ENCODE measurements at places on chromosomes 3 and 15.

GRCh38 chr15:60026555-60026954 is 22.4 kb downstream of the FOXB1 start:
- peaks cover 10% of the 10 kb centered on the region for H3K4me1 ChIP-seq
- no peaks in the 10 kb centered on the region for H3K27me3 ChIP-seq
- peak; percentile 35 for DNase-seq

GRCh38 chr3:125005676-125006075 is 50.1 kb downstream of the HEG1 start:
- H3K4me3 ChIP-seq, result no peak overlapping the region
- no peaks in the 10 kb centered on the region for H3K27me3 ChIP-seq
- H3K36me3 ChIP-seq, result no peaks in the 10 kb centered on the region

GRCh38 chr3:182413061-182413460 is 380.2 kb upstream of the ATP11B start:
- no peak for DNase-seq
- no peak overlapping the region for H3K4me3 ChIP-seq
- no peaks in the 10 kb centered on the region for H3K27me3 ChIP-seq
- no peaks in the 10 kb centered on the region for H3K4me1 ChIP-seq
- H3K27ac ChIP-seq, result no peak overlapping the region

GRCh38 chr3:15215996-15216395 is 9.9 kb downstream of the CAPN7 start:
- DNase-seq, result no peak
- no peak overlapping the region for H3K27ac ChIP-seq

GRCh38 chr3:4356546-4357410 is 53.6 kb downstream of the SETMAR start:
- H3K4me3 ChIP-seq, result no peak overlapping the region
- H3K4me1 ChIP-seq, result peaks cover 26% of the 10 kb centered on the region
- no peak for DNase-seq
- H3K36me3 ChIP-seq, result no peaks in the 10 kb centered on the region
- H3K27me3 ChIP-seq, result no peaks in the 10 kb centered on the region
- no peak overlapping the region for H3K27ac ChIP-seq

DNA sequence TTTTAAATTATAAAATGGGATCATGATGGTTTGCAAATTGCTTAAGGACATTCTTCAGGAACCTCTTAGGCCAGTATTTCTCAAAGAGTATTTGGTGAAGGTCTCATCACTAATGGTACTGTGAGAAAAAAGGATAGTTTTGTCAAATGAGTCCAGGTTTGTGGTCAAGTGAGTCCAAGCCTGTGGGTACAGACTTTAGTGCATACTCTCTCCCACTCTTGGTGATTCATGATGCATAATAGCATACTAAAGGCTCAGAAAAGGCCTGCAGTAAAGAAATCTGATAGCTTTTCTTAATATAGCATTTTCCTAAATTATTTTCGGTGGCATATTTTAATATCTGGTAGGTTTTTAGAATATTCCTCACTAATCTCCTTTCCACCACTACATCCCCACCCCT is 20.0 kb downstream of the BOC start:
- H3K4me3 ChIP-seq, result no peak overlapping the region
- peaks cover 13% of the 10 kb centered on the region for H3K4me1 ChIP-seq

- H3K4me1 ChIP-seq, result peaks cover 11% of the 10 kb centered on the region
- no peaks in the 10 kb centered on the region for H3K27me3 ChIP-seq
- no peak for DNase-seq
- no peak overlapping the region for H3K27ac ChIP-seq
- peak overlapping the region; percentile 42 for H3K4me3 ChIP-seq
Observed at GRCh38 chr3:169663951-169664820, 674 bp upstream of the MECOM start.

- peak overlapping the region; percentile 66 for H3K4me3 ChIP-seq
- no peak for DNase-seq
- H3K36me3 ChIP-seq, result no peaks in the 10 kb centered on the region
- H3K4me1 ChIP-seq, result peaks cover 2% of the 10 kb centered on the region
Observed at GRCh38 chr15:83654379-83655236, 685 bp downstream of the ADAMTSL3 start.

DNA sequence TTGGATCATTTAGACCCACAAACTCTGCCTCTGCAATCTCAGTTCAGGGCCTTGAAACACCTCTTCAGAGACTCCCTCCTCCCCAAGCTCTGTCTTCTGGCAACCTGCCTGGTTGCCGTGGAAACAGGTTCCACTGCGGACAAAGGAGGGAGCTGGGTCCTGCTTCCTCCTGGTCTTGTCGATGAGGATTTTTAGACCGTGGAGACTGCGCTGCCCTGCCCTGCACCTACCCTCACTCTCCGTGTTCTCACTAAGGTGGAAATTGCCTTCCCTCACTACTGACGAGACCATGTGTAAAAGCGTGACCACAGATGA is at the start of gene RTP1:
Gene RTP1 (plus strand): TSS at position 152 of the 315 bp plus-strand sequence. CDS start 30 bp downstream, at position 182.
- H3K27ac ChIP-seq, result no peak within 1 kb of the TSS
- H3K4me1 ChIP-seq, result no peaks in the 10 kb centered on the region
- DNase-seq, result no peak
- no peak within 1 kb of the TSS for H3K4me3 ChIP-seq

DNA sequence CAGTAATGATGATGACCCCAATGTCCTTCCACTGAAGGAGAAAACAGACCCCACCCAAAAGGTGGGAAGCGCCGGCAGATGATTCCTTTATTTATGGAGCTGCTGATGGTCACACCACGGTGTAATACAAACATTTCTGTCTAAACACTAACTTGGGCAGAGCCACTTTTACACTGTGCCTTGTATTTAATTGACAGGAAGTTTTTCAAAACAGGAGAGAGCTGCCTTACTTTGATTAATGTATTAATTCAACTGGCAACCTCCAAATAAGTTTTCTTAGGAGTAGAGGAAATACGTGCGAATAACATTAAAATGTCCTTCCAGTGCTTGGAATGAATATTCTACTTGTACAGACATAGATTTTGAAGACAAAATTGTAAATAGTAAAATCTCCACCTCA is 70.4 kb downstream of the WWTR1 start:
- no peaks in the 10 kb centered on the region for H3K27me3 ChIP-seq
- no peak for DNase-seq
- peaks cover 11% of the 10 kb centered on the region for H3K4me1 ChIP-seq
- no peak overlapping the region for H3K4me3 ChIP-seq
- H3K27ac ChIP-seq, result no peak overlapping the region
- H3K36me3 ChIP-seq, result no peaks in the 10 kb centered on the region

DNA sequence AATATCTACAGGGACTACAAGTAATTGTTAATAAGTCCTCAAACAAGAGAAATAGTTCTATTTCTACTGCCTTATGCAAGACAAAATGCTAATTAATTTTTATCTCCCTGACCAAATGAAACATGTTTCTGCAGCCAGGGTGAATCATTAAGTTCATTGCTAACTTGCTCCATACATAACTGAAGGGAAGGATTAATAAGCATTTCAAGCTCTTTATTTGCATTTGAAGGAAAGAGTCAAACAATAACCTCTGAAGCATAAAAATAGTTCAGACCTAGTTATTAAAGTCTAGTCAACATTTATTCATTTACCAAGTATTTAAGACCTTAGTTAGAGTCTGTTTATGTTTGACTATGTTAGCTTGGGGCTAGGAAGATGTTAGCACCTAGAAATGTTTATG is 120.0 kb downstream of the ATP1B3 start:
- no peak for DNase-seq
- H3K4me1 ChIP-seq, result peaks cover 5% of the 10 kb centered on the region
- H3K27me3 ChIP-seq, result no peaks in the 10 kb centered on the region
- H3K27ac ChIP-seq, result no peak overlapping the region
- no peak overlapping the region for H3K4me3 ChIP-seq
- H3K36me3 ChIP-seq, result no peaks in the 10 kb centered on the region

- no peaks in the 10 kb centered on the region for H3K4me1 ChIP-seq
- no peak for DNase-seq
Observed at GRCh38 chr3:174862101-174862500, 3.0 kb downstream of the NAALADL2 start.

- DNase-seq, result no peak
- no peaks in the 10 kb centered on the region for H3K36me3 ChIP-seq
- H3K4me1 ChIP-seq, result no peaks in the 10 kb centered on the region
- no peak overlapping the region for H3K27ac ChIP-seq
- H3K27me3 ChIP-seq, result no peaks in the 10 kb centered on the region
Observed at GRCh38 chr15:51558411-51558810, 64.2 kb downstream of the DMXL2 start.

- H3K4me3 ChIP-seq, result no peak overlapping the region
- no peak overlapping the region for H3K27ac ChIP-seq
- DNase-seq, result no peak
- H3K4me1 ChIP-seq, result peaks cover 5% of the 10 kb centered on the region
- no peaks in the 10 kb centered on the region for H3K36me3 ChIP-seq
Observed at GRCh38 chr3:157094301-157094700, 65.6 kb downstream of the CCNL1 start.

- H3K36me3 ChIP-seq, result no peaks in the 10 kb centered on the region
- DNase-seq, result no peak
- H3K27ac ChIP-seq, result no peak overlapping the region
- no peak overlapping the region for H3K4me3 ChIP-seq
- no peaks in the 10 kb centered on the region for H3K27me3 ChIP-seq
Observed at GRCh38 chr3:185056908-185057307, 96.0 kb downstream of the C3orf70 start.

GRCh38 chr3:116341381-116341780 is 103.9 kb downstream of the LSAMP start:
- DNase-seq, result no peak
- H3K27me3 ChIP-seq, result no peaks in the 10 kb centered on the region
- H3K4me1 ChIP-seq, result no peaks in the 10 kb centered on the region
- H3K36me3 ChIP-seq, result no peaks in the 10 kb centered on the region
- no peak overlapping the region for H3K4me3 ChIP-seq

DNA sequence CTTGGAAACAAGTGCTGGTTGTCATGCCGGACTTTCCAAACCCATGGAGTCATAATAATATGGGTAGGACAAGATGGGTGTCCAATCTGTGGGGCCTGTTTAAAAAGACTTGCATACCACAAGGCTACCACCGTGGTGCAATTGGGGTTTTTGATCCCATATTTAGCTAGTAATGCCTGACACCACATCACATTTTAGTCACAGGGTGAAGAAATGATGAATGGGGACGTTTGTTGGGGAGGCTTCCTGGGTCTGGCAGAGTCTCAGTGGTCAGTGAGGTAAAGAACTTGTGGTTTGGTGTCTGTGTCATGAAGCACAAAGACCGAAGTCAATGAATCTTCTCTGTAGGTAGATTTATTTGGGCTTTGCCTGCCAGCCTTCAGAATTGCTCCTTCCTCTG is 31.0 kb downstream of the P3H2 start:
- H3K36me3 ChIP-seq, result no peaks in the 10 kb centered on the region
- DNase-seq, result no peak
- no peak overlapping the region for H3K4me3 ChIP-seq
- no peak overlapping the region for H3K27ac ChIP-seq
- peaks cover 9% of the 10 kb centered on the region for H3K4me1 ChIP-seq

DNA sequence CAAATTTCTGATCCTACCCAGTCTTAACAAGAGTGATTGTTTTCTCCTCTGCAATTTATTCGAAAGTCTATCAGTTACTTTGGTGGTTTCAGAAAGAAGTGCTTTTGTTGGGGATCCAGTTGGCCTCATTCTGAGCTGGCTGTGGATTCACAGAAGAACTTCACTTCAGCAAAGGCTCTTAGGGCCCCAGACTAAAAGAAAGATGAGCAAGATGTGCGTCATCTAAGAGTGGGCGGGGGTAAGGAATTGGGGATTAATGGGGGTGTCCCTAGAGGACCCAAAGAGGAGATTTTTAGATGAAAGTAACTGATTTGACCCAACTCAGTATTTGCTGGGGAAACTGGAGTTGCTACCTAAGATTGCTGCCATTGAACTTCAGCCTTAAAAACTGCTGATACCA is 63.9 kb upstream of the TSEN2 start:
- no peaks in the 10 kb centered on the region for H3K27me3 ChIP-seq
- H3K36me3 ChIP-seq, result no peaks in the 10 kb centered on the region
- no peak overlapping the region for H3K27ac ChIP-seq
- DNase-seq, result no peak

GRCh38 chr3:108067768-108068167 is 23.1 kb downstream of the CD47 start:
- no peaks in the 10 kb centered on the region for H3K27me3 ChIP-seq
- no peaks in the 10 kb centered on the region for H3K4me1 ChIP-seq
- no peak for DNase-seq
- H3K4me3 ChIP-seq, result no peak overlapping the region

DNA sequence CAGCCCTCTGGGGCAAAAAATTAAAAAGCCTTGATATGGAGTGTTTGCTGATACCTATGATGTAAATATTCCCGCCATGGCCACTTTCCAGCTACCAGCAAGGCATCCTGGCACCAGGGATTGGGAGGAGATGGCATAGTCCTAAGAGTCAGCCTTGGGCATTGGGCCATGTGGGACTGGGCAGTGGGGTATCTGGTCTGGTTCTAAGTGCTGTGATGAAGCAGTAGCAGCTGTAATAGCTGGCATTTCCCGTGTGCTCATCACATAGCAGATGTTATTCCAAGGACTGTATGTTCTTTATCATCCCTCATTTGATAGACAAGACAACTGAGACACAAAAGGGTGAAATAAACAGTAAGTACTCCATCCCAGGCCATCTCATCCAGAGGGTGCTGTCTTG is 6.9 kb upstream of the SACM1L start:
- no peak for DNase-seq
- no peak overlapping the region for H3K4me3 ChIP-seq
- H3K4me1 ChIP-seq, result no peaks in the 10 kb centered on the region
- no peaks in the 10 kb centered on the region for H3K36me3 ChIP-seq

DNA sequence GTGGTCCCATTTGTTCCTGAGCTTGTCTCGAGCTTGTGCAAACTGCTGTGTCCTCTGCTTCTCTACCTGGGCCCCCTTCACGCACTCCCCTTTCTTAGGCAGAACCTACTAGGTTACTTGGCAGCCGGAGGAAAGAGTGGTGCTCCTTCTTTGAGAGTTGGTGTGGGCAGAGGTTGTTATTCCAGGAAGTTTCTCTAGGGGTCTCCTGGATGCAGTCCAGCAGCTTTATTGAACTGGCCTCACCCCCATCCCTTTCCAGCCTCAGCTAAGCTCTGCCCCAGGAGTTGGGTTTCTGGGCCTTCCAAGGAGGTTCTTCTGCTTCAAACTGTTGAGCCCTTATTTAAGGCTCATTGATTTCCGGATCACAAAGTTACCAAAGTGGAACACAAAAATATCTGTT is 103.2 kb downstream of the C3orf70 start:
- no peak for DNase-seq
- no peaks in the 10 kb centered on the region for H3K27me3 ChIP-seq
- no peaks in the 10 kb centered on the region for H3K4me1 ChIP-seq
- H3K27ac ChIP-seq, result no peak overlapping the region
- no peaks in the 10 kb centered on the region for H3K36me3 ChIP-seq
- H3K4me3 ChIP-seq, result no peak overlapping the region

DNA sequence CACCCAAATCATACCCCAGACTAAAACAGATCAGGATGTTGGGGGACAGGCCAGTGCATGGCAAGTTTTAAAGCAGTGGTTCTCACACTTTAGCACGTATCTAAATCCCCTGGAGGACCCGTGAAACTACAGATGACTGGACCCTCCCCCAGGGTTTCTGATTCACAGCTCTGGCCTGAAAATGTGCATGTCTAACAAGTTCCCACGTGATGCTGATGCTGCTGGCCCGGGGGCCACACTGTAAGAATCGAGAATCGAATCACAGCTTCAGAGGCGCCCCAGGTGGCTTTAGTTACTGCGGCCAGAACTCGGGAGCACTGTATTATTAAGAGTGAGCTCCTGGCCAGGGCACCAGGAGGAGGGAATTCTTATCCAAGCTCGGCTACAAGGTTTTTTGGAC is 11.6 kb downstream of the ADAMTS17 start:
- DNase-seq, result no peak
- no peaks in the 10 kb centered on the region for H3K36me3 ChIP-seq
- no peaks in the 10 kb centered on the region for H3K27me3 ChIP-seq
